Stomach (tissue), 19 donors: ENCODE measurements at places on chromosomes 4 and X. TPM values are rescaled to one million over a fixed set of nuclear protein-coding genes. Genes with fewer than 3 reads are reported as not detected.

Gene JAKMIP1
- 0.87 TPM for total RNA-seq

Gene VEGFD
- total RNA-seq = not detected

Gene DOK7
- total RNA-seq = 8.0 TPM

Gene APOOL
- 15.6 TPM for total RNA-seq

Gene TLR2
- total RNA-seq = 29.6 TPM

DNA sequence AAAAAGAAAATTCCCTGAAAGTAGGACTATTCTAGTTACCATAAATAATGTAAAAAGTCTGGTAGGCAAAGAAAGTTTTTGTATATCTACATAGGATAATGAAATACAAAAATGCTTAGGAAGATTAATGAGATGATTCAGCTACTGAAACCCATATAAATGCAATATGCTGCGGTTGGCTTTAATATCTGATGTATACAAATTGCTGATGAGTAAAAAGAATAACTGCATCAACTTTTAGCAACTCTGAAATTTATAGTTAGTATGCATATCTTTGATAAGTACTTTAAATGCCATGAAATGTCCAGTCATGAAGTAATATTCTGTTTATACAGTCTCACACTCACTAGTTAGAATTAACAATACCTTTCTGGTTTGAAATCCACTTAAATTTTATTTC lies 404.8 kb downstream of the TLL1 start:
- H3K36me3 ChIP-seq = no peaks in the 10 kb centered on the region
- H3K4me3 ChIP-seq = no peak overlapping the region
- DNase-seq = no peak
- H3K27me3 ChIP-seq = no peaks in the 10 kb centered on the region

GRCh38 chr4:172996571-172997216 lies 171.9 kb upstream of the GALNT7 start:
- H3K27me3 ChIP-seq = no peaks in the 10 kb centered on the region
- no peak for DNase-seq
- H3K4me1 ChIP-seq = no peaks in the 10 kb centered on the region
- H3K36me3 ChIP-seq = no peaks in the 10 kb centered on the region

GRCh38 chr4:126916626-126917140 lies 716.1 kb upstream of the INTU start:
- no peaks in the 10 kb centered on the region for H3K4me1 ChIP-seq
- no peak overlapping the region for H3K27ac ChIP-seq
- DNase-seq = peak; percentile 49
- no peak overlapping the region for H3K4me3 ChIP-seq
- H3K36me3 ChIP-seq = no peaks in the 10 kb centered on the region

DNA sequence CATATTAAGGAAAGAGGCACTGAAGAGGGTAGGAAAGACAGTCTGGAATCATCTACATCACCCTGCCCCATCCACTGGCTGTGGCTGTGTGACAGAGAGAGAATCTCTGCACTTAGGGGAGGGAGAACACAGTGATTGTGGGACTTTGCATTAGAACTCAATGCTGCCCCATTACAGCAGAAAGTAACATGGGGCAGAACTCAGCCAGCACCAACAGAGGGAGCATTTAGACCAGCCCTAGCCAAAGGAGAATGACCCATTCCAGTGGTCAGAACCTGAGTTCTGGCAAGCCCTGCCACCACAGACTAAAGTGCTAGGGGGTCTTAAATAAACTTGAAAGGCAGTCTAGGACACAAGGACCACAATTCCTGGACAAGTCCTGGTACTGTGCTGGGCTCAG lies 37.9 kb downstream of the ZNF330 start:
- no peak overlapping the region for H3K27ac ChIP-seq
- H3K27me3 ChIP-seq = no peaks in the 10 kb centered on the region
- H3K36me3 ChIP-seq = no peaks in the 10 kb centered on the region
- no peak for DNase-seq
- no peaks in the 10 kb centered on the region for H3K4me1 ChIP-seq
- no peak overlapping the region for H3K4me3 ChIP-seq

DNA sequence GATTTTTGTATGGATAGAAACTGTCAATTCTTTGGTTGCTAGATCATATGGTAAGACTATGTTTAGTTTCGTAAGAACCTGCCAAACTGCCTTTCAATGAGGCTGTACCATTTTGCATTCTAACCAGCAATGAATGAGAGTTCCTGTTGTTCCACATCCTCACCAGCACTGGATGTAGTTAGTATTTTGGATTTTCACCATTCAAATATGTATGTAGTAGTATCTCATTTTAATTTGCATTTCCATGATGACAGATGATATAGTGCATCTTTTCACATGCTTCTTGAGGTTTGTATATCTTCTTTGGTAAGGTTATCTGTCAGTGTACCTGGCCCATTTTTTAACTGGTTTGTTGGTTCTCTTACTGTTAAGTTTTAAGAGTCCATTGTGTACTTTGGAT lies 34.6 kb downstream of the CLOCK start:
- H3K4me3 ChIP-seq = no peak overlapping the region
- no peaks in the 10 kb centered on the region for H3K27me3 ChIP-seq
- H3K27ac ChIP-seq = no peak overlapping the region
- H3K36me3 ChIP-seq = peaks cover 19% of the 10 kb centered on the region
- no peaks in the 10 kb centered on the region for H3K4me1 ChIP-seq

DNA sequence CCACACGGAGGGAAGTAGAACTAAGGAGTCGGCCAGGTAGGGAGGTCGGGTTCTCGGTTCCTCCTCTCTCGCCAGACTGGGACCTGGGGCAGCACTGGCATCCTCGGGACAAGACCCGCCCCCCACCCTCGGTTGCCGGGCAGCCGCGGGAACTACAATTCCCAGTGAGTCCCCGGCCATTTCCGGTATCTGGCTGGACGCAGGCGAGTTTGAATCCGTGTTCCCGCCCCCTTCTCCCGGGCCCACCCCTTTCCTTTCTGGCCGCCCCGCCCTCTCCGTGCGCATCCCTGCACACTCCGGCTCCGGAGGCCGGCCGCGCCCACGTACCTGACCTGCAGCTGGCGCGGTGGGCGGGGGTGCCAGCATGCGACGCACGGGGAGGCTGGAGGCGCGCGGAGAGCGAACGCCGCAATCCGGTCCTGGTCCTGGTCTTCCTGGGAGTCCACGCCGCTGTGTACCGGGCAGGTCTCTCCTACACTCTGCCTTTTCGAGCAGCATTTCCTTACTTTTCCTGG lies 10.2 kb upstream of the DLG3 start:
- no peaks in the 10 kb centered on the region for H3K36me3 ChIP-seq
- peaks cover 9% of the 10 kb centered on the region for H3K4me1 ChIP-seq
- DNase-seq = peak; percentile 87
- no peaks in the 10 kb centered on the region for H3K27me3 ChIP-seq

DNA sequence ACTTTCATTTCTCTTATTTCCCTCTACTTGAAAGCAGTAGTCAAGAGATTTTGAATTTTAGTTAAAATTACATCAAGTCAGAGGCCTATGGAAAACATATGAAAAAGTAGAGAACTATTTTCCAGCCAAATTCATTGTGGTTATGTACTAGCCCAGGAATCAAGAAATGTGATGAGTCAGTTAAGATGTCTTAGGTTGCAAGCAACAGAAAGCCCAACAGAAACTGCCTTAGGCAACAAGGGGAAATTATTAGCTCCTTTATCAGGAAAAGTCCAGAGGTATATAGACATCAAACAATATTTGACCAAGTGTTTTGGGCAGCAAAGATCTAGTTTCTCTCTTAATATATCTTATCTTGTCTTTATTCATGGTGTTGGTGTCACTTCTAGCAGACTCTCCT lies 37.8 kb upstream of the FRMD7 start:
- no peak overlapping the region for H3K27ac ChIP-seq
- no peaks in the 10 kb centered on the region for H3K27me3 ChIP-seq
- no peaks in the 10 kb centered on the region for H3K4me1 ChIP-seq
- no peaks in the 10 kb centered on the region for H3K36me3 ChIP-seq
- no peak overlapping the region for H3K4me3 ChIP-seq
- DNase-seq = no peak

GRCh38 chr4:6021831-6022606 lies 3.8 kb upstream of the C4orf50 start:
- no peaks in the 10 kb centered on the region for H3K4me1 ChIP-seq
- peaks cover 22% of the 10 kb centered on the region for H3K27me3 ChIP-seq
- DNase-seq = no peak
- no peaks in the 10 kb centered on the region for H3K36me3 ChIP-seq

DNA sequence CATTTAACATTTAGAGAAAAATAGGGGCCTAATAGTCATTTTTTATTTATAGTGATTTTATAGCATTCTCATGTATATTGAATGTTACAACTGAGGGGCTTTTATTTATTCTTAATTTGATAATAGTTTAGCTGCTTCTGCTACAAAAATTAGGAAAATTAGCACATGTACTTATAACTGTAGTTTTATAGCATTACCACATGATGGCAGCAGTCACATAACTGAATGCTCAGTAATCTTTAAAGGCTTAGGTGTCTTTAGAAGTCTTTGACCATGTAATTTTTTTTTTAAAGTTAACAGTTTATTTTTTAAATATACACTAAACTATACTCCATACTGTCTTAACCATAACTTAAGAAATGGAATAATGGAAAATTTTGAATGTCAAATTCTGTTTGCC lies 136.6 kb downstream of the STAG2 start:
- no peaks in the 10 kb centered on the region for H3K27me3 ChIP-seq
- DNase-seq = no peak
- H3K27ac ChIP-seq = no peak overlapping the region
- no peaks in the 10 kb centered on the region for H3K36me3 ChIP-seq
- no peaks in the 10 kb centered on the region for H3K4me1 ChIP-seq

DNA sequence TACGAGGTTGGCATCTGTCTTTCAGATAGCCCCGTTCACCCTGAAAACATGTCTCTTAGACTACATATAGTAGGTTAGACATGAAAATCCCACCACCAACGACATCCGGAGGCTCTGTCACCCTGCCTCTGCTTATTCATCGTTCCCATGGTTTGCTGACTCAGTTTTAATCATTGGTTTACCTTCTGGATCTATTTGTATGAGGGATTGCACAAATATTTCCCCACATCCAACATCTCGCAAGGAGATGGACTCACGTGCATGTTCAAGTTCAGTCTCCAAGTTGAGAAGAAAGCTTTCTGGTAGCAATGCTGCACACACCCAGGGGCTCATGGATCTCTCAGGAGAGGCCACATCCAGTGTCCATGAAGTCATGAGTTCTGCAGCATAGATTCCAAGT lies 10.8 kb downstream of the CETN2 start:
- no peaks in the 10 kb centered on the region for H3K36me3 ChIP-seq
- H3K27me3 ChIP-seq = peaks cover 7% of the 10 kb centered on the region
- no peak overlapping the region for H3K27ac ChIP-seq
- H3K4me1 ChIP-seq = no peaks in the 10 kb centered on the region

GRCh38 chr4:157674699-157675098 lies 454.2 kb downstream of the GRIA2 start:
- no peak for DNase-seq
- no peaks in the 10 kb centered on the region for H3K36me3 ChIP-seq
- H3K4me1 ChIP-seq = peaks cover 8% of the 10 kb centered on the region

DNA sequence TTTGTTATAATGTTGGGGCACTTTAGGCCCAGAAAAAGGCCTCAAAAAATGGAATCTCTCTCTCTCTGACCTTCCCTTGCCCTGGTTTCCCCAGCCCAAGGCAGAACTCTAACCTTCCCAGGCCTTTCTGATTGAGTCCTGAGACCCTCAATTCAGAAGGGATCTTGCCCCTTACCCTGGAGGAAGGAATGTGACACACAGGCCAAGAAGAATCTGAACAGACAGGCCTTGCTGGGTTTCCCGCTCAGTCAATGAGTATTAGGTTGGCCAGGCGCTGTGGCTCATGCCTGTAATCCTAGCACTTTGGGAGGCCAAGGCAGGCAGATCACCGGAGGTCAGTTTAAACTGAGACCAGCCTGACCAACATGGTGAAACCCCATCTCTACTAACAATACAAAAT lies 27.6 kb downstream of the ELOVL6 start:
- no peaks in the 10 kb centered on the region for H3K36me3 ChIP-seq
- H3K4me3 ChIP-seq = no peak overlapping the region
- H3K27ac ChIP-seq = no peak overlapping the region
- peaks cover 19% of the 10 kb centered on the region for H3K4me1 ChIP-seq
- no peaks in the 10 kb centered on the region for H3K27me3 ChIP-seq

DNA sequence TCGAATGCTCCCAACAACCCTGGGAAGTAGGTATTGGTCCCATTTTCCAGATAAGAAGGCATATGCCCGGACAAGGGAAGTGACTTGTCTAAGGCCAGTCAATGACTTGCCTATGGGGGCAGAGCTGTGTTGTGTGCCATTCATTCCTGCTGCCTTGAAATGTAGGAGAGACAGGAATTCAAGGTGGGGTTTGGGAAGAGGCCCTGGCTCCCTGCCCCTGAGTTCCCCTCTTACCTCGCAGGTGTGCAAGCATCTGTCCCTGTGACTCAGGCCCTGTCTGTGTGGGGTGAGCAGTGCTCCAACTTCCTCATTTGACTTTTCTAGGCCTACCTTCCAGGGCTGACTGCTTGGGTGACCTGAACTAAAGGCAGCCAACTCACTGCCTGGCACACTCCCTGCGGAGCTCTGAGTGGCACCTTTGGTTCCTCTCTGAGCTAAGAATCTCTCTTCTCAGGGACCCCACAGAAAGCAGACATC lies 5.1 kb downstream of the EFNB1 start:
- peaks cover 39% of the 10 kb centered on the region for H3K4me1 ChIP-seq
- peaks cover 3% of the 10 kb centered on the region for H3K27me3 ChIP-seq
- peak overlapping the region; percentile 67 for H3K27ac ChIP-seq
- DNase-seq = peak; percentile 31

DNA sequence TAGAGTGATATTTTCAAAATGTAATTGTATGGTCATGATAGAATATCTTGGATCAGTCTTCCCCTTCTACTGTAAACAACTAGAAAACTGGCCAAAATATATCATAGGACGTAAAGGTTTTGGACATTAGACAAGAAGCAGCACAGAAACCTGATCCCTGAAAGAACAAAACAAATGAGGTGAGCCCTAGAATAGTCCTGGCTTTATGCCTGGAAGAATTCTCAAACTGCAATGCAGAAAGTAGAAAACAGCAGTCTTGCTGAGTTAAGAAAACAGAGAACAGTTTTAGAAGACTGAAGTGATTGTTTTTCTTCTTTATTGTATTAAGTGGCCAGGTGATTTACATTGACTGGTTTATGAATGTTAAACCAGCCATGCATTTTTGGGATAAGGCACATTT lies 19.5 kb downstream of the NSUN7 start:
- H3K4me3 ChIP-seq = no peak overlapping the region
- no peak overlapping the region for H3K27ac ChIP-seq
- H3K36me3 ChIP-seq = no peaks in the 10 kb centered on the region
- no peaks in the 10 kb centered on the region for H3K4me1 ChIP-seq
- no peaks in the 10 kb centered on the region for H3K27me3 ChIP-seq

DNA sequence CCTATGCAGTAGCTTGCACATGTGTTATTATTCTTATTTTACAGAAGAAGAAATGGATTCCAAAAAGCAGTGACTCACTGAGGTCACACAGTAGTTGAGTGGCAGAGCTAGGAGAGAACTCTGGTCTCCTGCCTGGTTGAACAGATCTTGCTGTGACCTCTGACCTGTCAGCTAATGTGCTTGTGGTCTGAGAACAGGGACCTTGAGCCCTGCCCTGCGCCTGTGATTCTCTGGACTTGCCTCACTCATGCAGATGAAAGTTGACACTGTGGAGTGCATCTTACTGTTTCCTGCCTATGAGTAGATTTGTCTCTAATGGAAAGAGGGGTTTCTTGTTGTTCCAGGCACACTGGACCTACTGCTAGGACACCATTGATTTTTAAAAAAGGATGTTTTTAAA lies 32.3 kb downstream of the ETNPPL start:
- no peak overlapping the region for H3K27ac ChIP-seq
- DNase-seq = no peak
- H3K36me3 ChIP-seq = no peaks in the 10 kb centered on the region
- H3K4me3 ChIP-seq = no peak overlapping the region
- no peaks in the 10 kb centered on the region for H3K4me1 ChIP-seq
